Putamen (tissue), 1 donor: ENCODE measurements at places on chromosomes 1 and 21.

- DNase-seq, result no peak
These were observed 46.4 kb downstream of the ZNF281 start for GRCh38 chr1:200363264-200363933.

GRCh38 chr1:160777486-160778089, 18.4 kb upstream of the LY9 start:
- no peak for DNase-seq

GRCh38 chr1:13965770-13966398, 265.9 kb downstream of the PRDM2 start:
- DNase-seq, result peak; percentile 21

DNA sequence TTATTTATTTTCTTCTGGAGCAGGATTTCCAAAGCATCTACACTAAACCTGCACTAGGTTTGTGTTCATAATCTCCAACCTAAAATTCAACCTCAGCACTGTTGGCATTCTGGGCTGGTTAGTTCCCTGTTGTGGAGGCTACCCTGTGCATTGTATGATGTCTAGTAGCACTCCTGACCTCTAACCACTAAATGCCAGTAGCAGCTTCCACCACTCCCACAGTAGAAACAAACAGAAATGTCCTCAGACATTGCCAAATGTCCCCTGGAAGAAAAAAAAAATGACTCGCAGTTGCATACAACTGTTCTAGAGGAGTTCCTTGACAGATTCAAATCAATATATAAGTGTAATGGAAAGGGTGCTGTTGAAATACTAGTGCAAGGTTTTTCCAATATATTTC, 18.9 kb downstream of the GRIK1 start:
- DNase-seq, result no peak

DNA sequence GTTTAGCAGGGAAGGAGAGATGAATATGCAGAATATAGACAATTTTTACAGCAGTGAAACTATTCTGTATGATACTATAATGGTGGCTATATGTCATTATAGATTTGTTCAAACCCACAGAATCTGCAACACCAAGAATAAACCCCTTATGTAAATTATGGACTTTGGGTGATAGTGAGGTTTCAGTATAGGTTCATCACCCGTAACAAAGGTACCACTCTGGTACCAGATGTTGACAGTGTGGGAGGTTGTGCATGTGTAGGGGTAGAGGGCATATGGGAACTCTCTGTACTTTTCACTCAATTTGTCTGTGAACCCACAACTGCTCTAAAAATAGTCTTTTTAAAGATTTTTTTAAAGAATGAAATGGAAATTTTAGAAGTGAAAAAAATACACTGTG, 29.9 kb upstream of the PRDX6 start:
- no peak for DNase-seq

GRCh38 chr21:46320331-46320801, 3.3 kb downstream of the C21orf58 start:
- DNase-seq, result no peak

DNA sequence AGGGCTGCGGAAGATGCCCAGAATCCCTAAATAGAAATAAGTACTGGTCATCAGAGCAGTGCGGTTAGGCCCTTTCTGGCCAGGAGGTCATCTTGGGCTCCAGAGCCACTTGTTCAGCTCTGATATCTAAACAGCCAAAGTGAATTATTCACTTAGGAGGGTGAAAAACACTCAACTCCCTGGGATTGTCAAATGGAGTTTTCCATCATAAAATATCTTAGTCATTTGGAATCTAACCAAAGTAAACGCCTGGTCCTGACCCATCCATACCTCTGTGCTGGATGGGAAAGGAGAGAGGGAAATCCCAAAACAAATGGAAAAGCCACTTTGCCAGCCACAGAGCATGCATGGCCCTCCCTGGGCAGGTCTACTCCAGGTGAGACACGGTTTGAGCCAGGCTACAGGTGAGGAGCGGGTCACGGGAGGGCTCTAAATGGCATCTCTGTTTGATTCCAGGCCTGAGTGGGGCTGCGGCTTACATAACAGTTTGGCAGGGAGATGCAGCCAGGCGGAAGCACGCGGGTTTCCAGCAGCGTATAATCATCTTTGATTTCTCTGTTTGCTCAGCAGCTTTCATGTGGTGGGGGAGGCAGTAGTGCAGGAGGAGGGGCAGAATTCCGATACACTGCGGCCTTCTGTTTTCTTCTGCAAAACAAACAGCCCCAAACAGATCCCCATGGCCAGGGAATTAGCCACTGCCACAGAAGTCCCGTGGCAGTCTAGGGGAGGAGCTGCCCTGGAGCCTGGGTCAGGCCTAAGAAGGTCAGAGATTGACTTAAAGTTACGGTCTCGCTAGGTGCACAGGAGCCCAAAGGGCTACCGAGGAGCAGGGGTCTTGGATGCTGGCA, 59.1 kb upstream of the ZNF648 start:
- DNase-seq, result peak; percentile 89

DNA sequence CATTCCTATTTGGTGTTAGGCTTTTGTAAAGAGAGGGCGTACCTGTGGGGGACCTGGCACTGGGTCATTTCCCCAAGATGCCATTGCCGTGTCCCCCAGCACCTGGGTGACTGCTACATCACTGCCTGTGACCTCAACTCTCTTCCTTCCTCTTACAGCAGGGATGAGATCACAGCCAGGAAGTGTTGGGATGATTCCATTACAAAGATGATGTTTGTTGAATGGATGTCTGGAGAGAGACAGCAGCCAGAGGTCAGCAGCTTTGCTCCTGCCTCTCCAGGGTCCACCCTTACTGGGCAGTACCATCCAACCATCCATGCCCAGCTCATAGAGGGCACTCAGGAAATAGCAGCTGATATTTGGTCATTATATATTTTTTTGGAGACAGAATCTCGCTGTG, 35.1 kb downstream of the TMEM51 start:
- no peak for DNase-seq
